ENCODE measurements at places on chromosomes 13 and 19.

DNA sequence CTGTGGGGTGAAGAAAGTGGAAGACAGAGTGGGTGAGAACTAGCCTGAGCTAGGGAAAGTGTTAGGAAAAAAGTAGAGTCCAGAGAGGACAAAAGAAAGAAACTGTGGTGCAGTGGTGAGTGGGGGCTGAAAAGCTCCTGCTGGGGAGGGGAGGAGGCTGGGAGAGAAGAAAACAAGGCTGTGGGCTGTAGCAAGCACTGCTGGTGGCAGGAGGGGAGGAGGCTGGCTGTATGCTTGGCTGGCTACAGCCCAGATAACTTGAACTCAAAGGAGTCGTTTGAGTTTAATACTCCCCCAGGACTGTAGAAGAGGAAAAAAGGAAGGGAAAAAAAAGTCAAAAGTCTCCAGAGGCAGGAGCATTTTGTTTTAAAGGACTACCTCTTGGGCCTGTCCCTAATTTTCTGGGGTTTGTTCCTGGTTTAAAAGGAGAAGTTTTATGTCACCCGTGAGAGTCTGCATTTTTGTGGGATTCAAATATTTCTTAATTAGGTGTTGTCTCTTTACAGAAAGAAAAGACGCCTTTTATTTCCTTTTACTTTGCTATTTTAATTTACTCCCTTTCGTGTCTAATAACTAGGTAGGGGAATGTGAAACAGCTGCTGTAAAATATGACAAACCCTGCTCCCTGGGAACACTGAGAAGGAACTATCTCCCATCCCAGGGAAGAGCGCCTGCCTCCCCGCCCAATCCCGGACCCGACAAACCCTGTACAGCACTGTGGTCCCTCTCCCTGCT is 21.7 kb downstream of the ZIC5 start:
- DNase-seq, result no peak

- DNase-seq, result no peak
Observed at GRCh38 chr13:37395544-37395943, 203.0 kb downstream of the POSTN start.

- no peak for DNase-seq
Observed at GRCh38 chr13:99053636-99054233, 75.9 kb upstream of the DOCK9 start.

DNA sequence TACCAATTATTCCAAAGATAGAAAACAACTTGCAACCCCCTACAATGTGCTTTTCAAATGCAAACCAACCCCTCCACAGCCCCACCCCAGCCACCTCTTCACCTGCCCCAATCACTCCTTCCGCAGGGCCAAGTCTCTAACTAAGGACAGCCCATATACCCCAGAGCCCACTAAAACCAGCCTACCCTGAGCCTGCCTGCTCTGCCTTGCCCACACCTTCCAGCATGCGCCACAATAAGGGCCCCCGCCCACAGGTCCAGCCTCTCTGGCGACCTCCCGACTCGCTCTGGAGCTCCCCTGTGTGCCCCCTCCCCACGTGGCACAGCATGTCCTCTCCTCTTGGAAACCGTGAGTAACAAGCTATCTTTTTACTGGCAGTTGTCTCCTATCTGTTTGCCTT is 42.8 kb upstream of the MEDAG start:
- no peak for DNase-seq

DNA sequence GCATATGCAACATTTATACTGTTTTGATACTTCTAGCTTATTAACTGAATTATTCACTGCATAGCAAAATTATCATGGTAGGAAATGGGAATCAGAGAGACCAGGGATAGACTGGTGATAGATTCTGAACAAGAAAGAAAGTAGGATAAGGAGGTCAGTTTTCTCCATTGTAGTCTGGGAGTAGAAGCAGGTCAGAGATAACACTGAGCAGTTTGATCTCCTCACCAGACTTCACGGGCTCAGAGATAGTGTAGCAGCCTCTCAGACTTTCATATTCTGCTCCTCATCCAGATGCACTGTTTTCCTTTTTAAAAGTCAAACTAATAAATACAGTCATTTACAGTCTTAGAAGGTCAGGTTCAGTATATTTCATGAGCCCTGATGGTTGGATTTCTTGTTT is 56.0 kb upstream of the MYO16 start:
- DNase-seq, result no peak

GRCh38 chr19:35549174-35549788 is 3.9 kb downstream of the TMEM147 start:
- no peak for DNase-seq

GRCh38 chr13:47146136-47146535 is 249.3 kb upstream of the HTR2A start:
- no peak for DNase-seq

GRCh38 chr19:2360833-2361232 is 768 bp downstream of the TMPRSS9 start:
- DNase-seq, result no peak

DNA sequence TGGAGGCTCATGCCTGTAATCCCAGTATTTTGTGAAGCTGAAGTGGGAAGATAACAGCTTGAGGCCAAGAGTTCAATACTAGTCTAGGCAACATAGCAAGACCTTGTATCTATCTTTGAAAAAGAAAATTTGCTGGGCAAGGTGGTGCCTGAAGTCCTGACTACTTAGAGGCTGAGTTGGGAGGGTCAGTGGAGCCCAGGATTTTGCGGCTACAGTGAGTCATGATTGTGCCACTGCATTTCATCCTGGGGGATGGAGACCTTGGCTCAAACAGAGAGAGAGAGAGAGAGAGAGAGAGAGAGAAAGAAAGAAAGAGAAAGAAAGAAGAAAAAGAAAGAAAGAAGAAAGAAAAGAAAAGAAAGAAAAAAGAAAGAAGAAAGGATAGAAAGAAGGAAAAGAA is 1872.3 kb upstream of the PCDH20 start:
- DNase-seq, result no peak

Data from stimulated activated CD8-positive, alpha-beta memory T cell treated with anti-CD3 and anti-CD28 coated beads, Interleukin-4, amount 100 ng/mL, for 1 hour (primary cell).